ENCODE measurements at places on chromosomes 3 and 15.
A peak's percentile ranks its signal among the peaks of the same experiment; 100 is the strongest.

- no peak for DNase-seq
Observed at GRCh38 chr3:97338375-97338774, 426.2 kb upstream of the ARL6 start.

DNA sequence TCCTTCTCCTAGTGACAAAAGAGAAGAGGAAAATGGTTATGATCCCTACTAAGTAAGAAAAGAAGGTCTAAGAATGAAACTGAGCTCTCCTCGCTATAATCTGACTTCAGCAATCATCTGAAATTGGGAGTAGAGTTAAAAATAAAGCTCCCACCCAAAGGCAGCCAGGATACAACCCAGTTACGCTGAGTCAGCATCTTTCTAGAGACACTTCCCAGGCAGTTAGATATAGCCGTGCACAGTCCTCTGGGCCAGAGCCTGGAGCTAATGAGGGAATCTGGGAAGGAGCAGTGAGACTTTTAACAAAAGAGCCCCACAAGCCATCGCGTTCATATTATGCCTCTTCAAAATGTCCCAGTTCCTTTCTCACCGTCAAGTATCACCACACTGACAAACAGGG lies 39.1 kb upstream of the SETMAR start:
- DNase-seq: no peak

- DNase-seq: no peak
Observed at GRCh38 chr3:136544532-136544931, 207.6 kb downstream of the STAG1 start.

DNA sequence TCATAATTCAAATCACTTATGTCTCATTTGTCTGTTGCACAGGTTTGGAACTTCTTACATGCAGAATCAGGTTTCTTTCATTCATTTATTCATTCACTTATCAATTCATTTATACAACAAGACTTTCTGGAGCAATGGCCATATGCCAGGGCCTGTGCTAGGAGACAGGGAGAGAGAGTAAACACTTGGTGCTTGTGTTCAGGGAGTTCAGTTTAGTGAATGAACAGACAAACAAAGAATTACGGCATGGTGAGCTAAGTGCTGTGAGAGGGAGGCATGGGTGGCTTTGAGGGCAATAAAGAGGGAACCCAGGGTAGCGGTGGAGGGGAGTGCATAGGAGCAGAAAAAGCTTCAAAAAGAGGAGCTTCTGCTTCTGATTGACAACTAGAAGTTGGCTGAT lies 8.5 kb upstream of the IREB2 start:
- peak; percentile 78 for DNase-seq

- no peak for DNase-seq
Observed at GRCh38 chr3:94020293-94020692, 8.1 kb downstream of the STX19 start.

- DNase-seq: peak; percentile 2
Observed at GRCh38 chr3:180855364-180855763, 57.1 kb upstream of the FXR1 start.

DNA sequence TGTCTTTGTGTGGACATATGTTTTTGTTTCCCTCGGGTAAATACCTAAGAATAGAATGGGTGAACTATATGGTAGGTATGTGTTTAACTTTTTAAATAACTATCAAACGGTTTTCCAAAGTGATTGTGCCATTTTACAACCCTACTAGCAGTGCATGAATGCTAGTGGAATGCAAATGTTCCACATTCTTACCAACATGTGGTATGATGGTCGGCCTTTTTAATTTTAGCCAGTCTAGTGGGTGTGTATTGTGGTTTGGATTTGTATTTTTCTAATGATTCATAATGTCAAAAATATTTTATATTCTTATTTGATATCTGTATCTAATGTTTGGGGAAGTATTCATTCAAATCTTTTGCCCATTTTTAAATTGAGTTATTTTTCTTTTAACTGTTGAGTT lies 68.2 kb upstream of the SMAD3 start:
- no peak for DNase-seq

Data from NCI-H2029 (cell line).